ENCODE measurements at places on chromosomes 7 and 10. TPM values are rescaled to one million over a fixed set of nuclear protein-coding genes. Genes with fewer than 3 reads are reported as not detected.

DNA sequence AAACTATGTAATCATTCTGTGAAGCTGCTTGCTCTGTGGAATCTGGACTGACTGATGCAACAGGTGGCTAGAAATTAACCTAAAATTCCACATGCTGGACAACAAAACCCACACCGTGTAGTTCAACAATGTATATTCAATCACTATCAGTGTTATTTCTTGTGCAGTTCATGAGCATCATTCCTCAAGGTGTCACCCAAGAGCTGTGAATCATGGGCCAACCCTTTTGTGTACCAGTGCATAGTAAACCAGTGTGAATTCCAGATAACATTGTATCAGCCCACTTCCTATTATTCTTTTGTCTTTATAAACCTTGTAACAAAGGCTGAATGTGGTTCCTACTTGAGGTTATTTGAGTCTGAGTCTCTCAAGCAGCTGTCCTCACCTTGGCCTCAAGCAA lies 905.2 kb upstream of the ZNF722 start:
- no peak overlapping the region for H3K27ac ChIP-seq
- no peaks in the 10 kb centered on the region for H3K36me3 ChIP-seq
- no peak overlapping the region for H3K4me3 ChIP-seq
- no peak for DNase-seq
- no peaks in the 10 kb centered on the region for H3K4me1 ChIP-seq
- no peaks in the 10 kb centered on the region for H3K27me3 ChIP-seq

DNA sequence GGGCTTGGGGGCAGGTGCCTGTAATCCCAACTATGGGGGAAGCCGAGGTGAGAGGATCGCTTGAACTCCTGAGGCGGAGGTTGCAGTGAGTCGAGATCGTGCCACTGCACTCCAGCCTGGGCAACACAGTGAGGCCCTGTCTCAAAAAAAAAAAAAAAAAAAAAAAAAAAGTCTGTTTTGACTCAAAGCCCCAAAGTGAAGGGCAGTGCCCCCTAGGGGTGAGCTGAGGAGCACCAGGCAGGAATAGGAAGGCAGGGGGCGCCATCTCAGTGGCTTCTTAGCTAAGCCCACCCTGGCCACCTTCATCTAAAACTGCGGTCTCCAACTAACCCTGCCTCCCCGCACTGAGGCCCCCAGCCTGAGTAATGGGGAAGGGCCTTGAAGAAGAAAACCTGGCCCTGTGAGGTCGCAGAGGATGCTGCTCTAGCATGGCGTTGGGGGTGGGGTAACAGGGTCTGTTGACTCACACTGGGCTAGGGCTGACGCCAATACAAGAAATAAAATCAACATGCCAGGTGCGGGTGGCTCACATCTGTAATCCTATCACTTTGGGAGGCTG lies 9.8 kb downstream of the PODXL start:
- H3K4me1 ChIP-seq, result no peaks in the 10 kb centered on the region
- H3K4me3 ChIP-seq, result no peak overlapping the region
- H3K27me3 ChIP-seq, result no peaks in the 10 kb centered on the region
- H3K36me3 ChIP-seq, result no peaks in the 10 kb centered on the region
- no peak for DNase-seq
- H3K27ac ChIP-seq, result no peak overlapping the region

- no peaks in the 10 kb centered on the region for H3K27me3 ChIP-seq
- no peaks in the 10 kb centered on the region for H3K4me1 ChIP-seq
- DNase-seq, result no peak
- no peaks in the 10 kb centered on the region for H3K36me3 ChIP-seq
Observed at GRCh38 chr7:40965774-40966173, 737.1 kb downstream of the INHBA start.

DNA sequence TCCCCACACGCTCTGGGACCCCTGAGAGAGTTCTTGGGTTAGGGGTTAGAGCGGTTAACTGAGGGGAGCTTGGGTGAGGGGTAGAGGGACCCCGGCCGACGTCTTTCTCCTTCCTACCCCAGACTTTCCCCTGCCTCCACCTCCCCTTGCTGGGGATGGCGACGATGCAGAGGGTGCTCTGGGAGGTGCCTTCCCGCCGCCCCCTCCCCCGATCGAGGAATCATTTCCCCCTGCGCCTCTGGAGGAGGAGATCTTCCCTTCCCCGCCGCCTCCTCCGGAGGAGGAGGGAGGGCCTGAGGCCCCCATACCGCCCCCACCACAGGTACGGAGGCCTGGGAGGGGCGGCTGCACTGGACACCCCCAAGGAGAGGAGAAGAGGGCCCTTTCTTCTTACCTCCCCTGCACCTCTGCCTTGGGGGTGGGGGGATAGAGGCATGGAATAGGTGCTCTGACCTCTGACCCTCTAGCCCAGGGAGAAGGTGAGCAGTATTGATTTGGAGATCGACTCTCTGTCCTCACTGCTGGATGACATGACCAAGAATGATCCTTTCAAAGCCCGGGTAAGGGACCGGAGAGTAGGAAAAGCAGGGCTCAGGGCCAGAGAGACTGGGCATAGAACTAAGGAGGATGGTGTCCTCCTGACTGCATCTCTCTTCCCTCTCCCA lies 1.1 kb downstream of the ZYX start:
- peak overlapping the region; percentile 89 for H3K27ac ChIP-seq
- H3K4me3 ChIP-seq, result peak overlapping the region; percentile 96
- peaks cover 56% of the 10 kb centered on the region for H3K4me1 ChIP-seq
- H3K36me3 ChIP-seq, result no peaks in the 10 kb centered on the region
- no peak for DNase-seq

DNA sequence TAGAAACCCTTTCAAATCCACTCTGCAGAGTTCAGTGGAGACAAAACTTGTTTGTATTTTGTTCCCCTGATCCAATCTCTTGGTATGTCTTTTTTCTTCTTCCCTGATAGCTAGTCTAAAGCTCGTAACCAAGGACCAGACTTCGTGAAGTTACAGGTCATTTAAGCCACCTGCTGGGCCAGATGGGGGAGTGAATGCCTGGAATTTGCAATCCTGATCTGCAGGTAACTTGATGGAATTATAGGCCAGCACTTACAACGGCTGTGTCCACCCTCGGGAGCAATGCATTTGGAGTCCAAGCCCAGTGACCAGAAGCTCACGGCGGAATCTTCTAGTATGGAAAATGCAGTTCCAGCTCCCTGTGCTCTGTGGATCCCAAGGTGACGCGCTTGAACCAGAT lies 566.9 kb downstream of the TCERG1L start:
- DNase-seq, result no peak
- H3K27ac ChIP-seq, result no peak overlapping the region
- no peaks in the 10 kb centered on the region for H3K4me1 ChIP-seq
- H3K36me3 ChIP-seq, result no peaks in the 10 kb centered on the region
- no peaks in the 10 kb centered on the region for H3K27me3 ChIP-seq

Gene SPACDR
- 1.8 TPM for total RNA-seq

DNA sequence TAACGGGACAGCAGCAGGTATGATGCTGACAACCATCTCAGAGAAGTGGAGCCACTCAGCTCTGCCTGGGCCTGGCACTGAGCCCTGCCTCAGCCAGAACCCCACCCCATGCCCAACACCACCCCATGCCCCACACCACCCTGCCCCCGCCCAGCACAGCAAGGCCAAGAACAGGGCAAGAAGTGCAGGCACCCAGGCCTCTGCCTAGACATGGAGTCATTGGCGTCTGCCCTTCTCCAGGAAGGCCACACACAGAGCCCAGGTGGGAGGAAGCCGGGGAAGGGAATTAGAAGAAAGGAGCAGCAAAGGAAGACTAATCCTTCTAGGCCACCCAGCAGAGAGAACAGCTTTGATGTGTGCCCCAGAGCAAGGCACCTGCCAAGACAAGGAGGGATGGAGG lies 18.9 kb downstream of the CAMK2G start:
- H3K27me3 ChIP-seq, result no peaks in the 10 kb centered on the region
- H3K4me3 ChIP-seq, result no peak overlapping the region
- DNase-seq, result no peak
- H3K4me1 ChIP-seq, result peaks cover 49% of the 10 kb centered on the region
- no peak overlapping the region for H3K27ac ChIP-seq
- H3K36me3 ChIP-seq, result no peaks in the 10 kb centered on the region

Measured in tibial nerve (tissue), 4 donors.